T-helper 1 cell treated with Interleukin-12 subunit alpha and Interleukin-12 subunit beta and Interleukin-4 antibody, amounts not matched to agents 30 ng/mL and 1 ng/mL, for 36 hours (primary cell): ENCODE measurements at places on chromosomes 2 and 18. TPM values are rescaled to one million over a fixed set of nuclear protein-coding genes. Genes with fewer than 3 reads are reported as not detected.

The KCTD18 gene
- 16.2 and 17.4 TPM in 2 replicates for total RNA-seq

The SLC39A10 gene
- 55.8 and 56.0 TPM in 2 replicates for total RNA-seq

The GREB1L gene
- total RNA-seq, result not detected in 2 replicates

The C18orf54 gene
- total RNA-seq, result 10.5 and 11.7 TPM in 2 replicates

The AQP12A gene
- total RNA-seq, result not detected in 2 replicates

The ATOH8 gene
- total RNA-seq, result 1.8 and 2.1 TPM in 2 replicates

The KIAA2012 gene
- total RNA-seq, result not detected in 2 replicates

The INPP5D gene
- total RNA-seq, result 128 and 141 TPM in 2 replicates

The C1QL2 gene
- not detected in 2 replicates for total RNA-seq

The RAMP1 gene
- total RNA-seq, result 11.8 and 15.0 TPM in 2 replicates

The TBR1 gene
- total RNA-seq, result 0.05 and 0.10 TPM in 2 replicates

The SLC9A4 gene
- total RNA-seq, result 0.15 and 0.20 TPM in 2 replicates

The ZCCHC2 gene
- total RNA-seq, result 60.7 and 63.6 TPM in 2 replicates

The CCDC102B gene
- total RNA-seq, result 2.5 and 3.4 TPM in 2 replicates

The CROCC2 gene
- total RNA-seq, result not detected in 2 replicates

The CHPF gene
- total RNA-seq, result 19.5 and 21.1 TPM in 2 replicates

The MROH2A gene
- total RNA-seq, result not detected in 2 replicates

The ARHGEF4 gene
- 0.37 TPM in 1 of 2 replicates, not detected in the other for total RNA-seq

The GKN2 gene
- total RNA-seq, result not detected in 2 replicates

The PLA2R1 gene
- total RNA-seq, result not detected in 2 replicates

The TRABD2A gene
- total RNA-seq, result 65.2 and 66.6 TPM in 2 replicates

The PID1 gene
- not detected in 2 replicates for total RNA-seq

The SERPINB4 gene
- not detected in 2 replicates for total RNA-seq

The NRP2 gene
- total RNA-seq, result 11.1 and 11.4 TPM in 2 replicates

The MEIS1 gene
- total RNA-seq, result 0.20 TPM in 1 of 2 replicates, not detected in the other

The ALK gene
- not detected in 2 replicates for total RNA-seq

The BCL11A gene
- not detected in 2 replicates for total RNA-seq

The IL36RN gene
- total RNA-seq, result not detected in 2 replicates

The ANKRD30BL gene
- total RNA-seq, result not detected in 2 replicates

The NPHP1 gene
- total RNA-seq, result 0.12 and 0.15 TPM in 2 replicates

The ERFE gene
- total RNA-seq, result not detected in 2 replicates

The TUBB6 gene
- total RNA-seq, result 15.9 and 16.0 TPM in 2 replicates

The RAPGEF4 gene
- 0.83 and 1.0 TPM in 2 replicates for total RNA-seq

The INHA gene
- total RNA-seq, result not detected in 2 replicates
